Activated T-helper 1 cell treated with anti-CD3 and anti-CD28 coated beads, Interleukin-12 subunit alpha, Interleukin-12 subunit beta, Interleukin-2, Interleukin-4 antibody, amounts not matched to agents 30 ng/mL and 10 ng/mL and 1 ng/mL, durations not matched to agents 14 hours and 24 hours and 36 hours (primary cell): ENCODE measurements at places on chromosomes 3 and 15.

GRCh38 chr3:138450704-138451424 lies 16.4 kb downstream of the ESYT3 start:
- DNase-seq, result no peak
- H3K36me3 ChIP-seq, result no peaks in the 10 kb centered on the region
- H3K4me1 ChIP-seq, result no peaks in the 10 kb centered on the region
- peaks cover 8% of the 10 kb centered on the region for H3K27me3 ChIP-seq

GRCh38 chr15:72106068-72106467 lies 11.9 kb downstream of the MYO9A start:
- no peak overlapping the region for H3K27ac ChIP-seq
- H3K27me3 ChIP-seq, result peaks cover 8% of the 10 kb centered on the region

DNA sequence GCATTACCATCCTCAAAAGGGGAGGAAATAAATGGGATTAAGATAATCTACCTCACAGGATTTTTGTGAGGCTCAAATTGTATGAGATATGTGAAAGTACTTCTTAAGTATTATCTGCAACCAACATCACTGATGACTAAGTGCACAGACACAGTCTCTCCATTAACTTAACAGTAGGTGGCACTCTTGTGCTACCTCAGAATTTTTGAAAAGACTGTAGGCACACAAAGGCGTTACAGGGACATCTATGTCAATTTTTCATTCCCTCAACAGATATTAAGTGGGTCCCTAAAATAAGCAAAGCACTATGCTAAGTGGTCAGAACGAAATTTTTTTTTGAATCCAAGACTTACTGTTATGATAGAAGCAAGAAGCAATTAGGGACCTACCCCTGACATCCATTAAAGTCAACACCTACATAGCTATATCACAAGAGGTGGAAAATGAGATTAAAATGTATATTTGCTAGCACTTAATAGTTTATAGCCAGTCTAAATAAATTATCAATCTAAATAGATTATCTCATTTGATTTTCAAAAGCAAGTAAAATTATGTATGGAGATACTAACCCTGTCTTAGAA lies 52.9 kb downstream of the RYK start:
- peaks cover 3% of the 10 kb centered on the region for H3K36me3 ChIP-seq
- H3K4me3 ChIP-seq, result no peak overlapping the region
- H3K27ac ChIP-seq, result no peak overlapping the region
- DNase-seq, result no peak
- no peaks in the 10 kb centered on the region for H3K27me3 ChIP-seq

- no peaks in the 10 kb centered on the region for H3K4me1 ChIP-seq
- peaks cover 1% of the 10 kb centered on the region for H3K27me3 ChIP-seq
- no peak overlapping the region for H3K4me3 ChIP-seq
- no peak overlapping the region for H3K27ac ChIP-seq
These were observed 220.5 kb downstream of the SQOR start for GRCh38 chr15:45855210-45855906.

DNA sequence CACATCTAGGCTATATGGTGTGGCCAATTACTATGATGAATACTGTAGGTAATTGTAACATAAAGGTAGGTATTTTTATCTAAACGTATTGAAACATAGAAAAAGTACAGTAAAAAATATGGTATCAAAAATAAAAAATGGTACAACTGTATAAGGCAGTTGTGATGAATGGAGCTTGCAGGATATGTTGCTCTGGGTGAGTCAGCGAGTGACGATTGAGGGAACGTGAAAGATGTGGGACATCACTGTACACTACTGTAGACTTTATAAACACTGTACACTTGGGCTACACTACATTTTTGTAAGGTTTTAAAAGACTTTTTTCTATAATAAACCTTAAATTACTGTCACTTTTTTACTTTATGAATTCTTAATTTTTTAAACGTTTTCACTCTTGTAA lies 10.3 kb downstream of the CTNNB1 start:
- DNase-seq, result no peak
- H3K27ac ChIP-seq, result no peak overlapping the region
- H3K4me3 ChIP-seq, result no peak overlapping the region
- H3K27me3 ChIP-seq, result no peaks in the 10 kb centered on the region
- peaks cover 67% of the 10 kb centered on the region for H3K4me1 ChIP-seq
- peaks cover 20% of the 10 kb centered on the region for H3K36me3 ChIP-seq

DNA sequence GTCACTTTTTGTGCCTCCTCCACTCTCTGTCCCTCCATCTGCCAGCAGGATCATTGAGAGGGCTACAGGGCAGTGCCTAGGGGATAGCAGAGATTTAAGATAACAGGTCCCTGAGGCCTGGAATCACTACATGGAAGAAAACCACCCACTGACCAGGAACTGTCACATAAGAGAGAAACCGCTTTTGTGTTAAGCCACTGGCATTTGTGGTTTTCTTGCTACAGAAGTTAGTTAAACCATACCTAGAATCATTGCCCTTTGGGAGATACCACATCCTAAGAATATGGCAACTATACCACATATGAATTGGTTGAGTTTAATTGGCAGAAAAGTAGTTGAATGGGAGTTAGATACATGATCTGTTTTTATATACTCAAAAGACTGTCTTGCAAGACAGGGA lies 112.8 kb upstream of the LPP start:
- H3K27me3 ChIP-seq, result no peaks in the 10 kb centered on the region
- H3K4me3 ChIP-seq, result no peak overlapping the region
- H3K36me3 ChIP-seq, result peaks cover 3% of the 10 kb centered on the region
- no peak overlapping the region for H3K27ac ChIP-seq

DNA sequence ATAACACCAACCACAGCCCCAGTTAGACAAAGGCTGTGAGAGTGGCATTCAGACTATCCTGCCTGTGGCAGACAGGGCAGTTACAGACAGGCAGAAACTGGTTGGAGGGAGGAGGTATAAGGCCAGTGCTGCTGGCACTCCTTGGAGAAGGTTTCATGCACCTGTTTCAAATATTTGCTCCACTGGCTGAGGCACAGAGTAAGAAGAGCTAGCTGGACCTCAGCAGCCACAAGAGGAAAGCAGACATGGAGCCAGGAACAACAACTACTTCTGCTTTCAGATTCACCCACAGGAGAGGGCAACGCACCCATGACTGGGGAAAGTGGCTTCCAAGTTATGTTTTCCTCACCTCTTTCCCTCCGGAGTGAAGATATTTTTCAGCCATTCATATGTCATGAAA lies 11.5 kb upstream of the PRKAR2A start:
- H3K36me3 ChIP-seq, result peaks cover 17% of the 10 kb centered on the region
- H3K27ac ChIP-seq, result no peak overlapping the region
- peaks cover 6% of the 10 kb centered on the region for H3K4me1 ChIP-seq
- H3K27me3 ChIP-seq, result no peaks in the 10 kb centered on the region

- no peaks in the 10 kb centered on the region for H3K4me1 ChIP-seq
- no peak overlapping the region for H3K4me3 ChIP-seq
- H3K36me3 ChIP-seq, result no peaks in the 10 kb centered on the region
- DNase-seq, result no peak
These were observed 27.9 kb downstream of the ETV5 start for GRCh38 chr3:186080849-186081438.
